ENCODE measurements at places on chromosomes 2 and 18.

DNA sequence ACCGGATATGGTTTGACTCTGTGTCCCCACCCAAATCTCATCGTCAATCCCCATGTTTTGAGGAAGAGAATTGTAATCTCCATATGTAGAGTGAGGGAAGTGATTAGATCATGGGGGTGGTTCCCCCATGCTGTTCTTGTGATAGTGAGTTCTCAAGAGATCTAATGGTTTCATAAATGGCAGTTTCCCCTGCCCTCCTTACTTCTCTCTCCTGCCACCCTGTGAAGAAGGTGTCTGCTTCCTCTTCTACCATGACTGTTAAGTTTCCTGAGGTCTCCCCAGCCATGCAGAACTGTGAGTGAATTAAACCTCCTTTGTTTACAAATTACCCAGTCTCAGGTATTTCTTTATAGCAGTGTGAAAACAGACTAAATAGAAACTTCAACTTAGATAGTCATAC lies 69.5 kb downstream of the SESTD1 start:
- no peak for DNase-seq

DNA sequence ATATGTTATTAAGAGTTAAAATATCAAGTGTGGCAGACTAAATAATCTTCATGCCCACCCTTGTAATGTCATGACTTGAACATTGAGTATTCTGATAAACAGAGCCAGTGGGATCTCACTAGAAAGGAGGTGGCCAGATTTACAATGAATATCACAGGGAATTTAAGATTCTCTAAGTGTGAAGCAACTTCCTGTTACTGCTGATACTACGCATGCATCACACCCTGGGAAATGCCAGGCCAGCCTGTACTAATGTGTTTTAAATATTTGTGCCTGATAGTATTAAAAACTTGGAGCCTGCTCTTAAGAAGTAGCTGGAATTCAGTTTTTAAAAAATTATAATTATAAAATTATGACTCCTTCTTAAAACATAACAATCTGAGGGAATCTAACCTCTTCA lies 148.3 kb downstream of the LAMA3 start:
- no peak for DNase-seq

DNA sequence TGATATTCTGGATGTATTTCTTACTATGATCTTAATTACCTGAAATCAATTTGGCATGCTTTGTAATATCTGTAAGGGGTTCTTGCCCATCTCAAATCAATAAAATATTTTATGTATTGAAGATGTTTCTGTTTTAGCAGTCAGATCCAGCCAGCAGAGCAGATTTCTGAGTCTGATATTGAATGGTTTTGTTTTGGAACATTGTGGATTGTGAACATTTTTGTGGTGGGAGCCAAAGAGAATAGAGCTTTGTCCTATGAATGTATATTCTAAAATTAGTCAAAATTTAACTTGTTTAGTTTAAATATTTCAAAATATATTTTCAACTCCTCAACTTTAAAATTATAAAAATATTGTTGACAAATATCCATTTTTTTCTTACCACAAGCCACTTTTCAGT lies 197.0 kb downstream of the UBE2E3 start:
- DNase-seq = no peak

DNA sequence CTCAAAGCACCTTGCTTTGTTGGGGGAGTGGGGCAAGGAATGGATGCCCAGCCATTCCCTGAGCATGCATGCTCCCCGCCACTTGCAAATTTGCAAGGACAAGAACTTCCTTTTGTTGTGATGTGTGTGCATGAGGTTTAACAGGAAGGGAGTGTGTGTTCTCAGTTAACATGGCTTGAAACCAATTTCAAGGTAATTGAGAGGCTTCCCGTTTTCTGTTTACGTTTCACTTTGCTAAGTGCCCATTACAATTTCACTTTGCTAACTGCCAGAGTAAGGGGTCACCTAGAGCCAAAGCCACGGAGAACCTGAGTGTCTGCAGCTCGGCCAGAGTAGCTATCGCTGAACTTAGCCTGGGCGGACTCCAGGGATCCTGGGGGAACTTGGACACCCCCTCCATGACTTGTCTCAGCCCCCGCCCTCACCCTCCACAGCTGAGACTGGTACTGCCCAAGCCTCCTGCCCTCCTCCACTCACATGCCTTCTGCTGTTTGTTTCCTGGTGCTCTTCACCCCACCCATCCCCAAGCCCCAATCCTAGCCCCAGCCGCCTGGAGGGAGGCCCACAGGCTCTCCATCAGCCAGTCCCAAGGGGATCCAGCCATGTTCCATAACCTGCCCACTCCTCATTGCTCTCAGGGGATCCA lies 53.6 kb upstream of the LAPTM4A start:
- no peak for DNase-seq

GRCh38 chr2:128513116-128513960 lies 194.7 kb upstream of the HS6ST1 start:
- no peak for DNase-seq

DNA sequence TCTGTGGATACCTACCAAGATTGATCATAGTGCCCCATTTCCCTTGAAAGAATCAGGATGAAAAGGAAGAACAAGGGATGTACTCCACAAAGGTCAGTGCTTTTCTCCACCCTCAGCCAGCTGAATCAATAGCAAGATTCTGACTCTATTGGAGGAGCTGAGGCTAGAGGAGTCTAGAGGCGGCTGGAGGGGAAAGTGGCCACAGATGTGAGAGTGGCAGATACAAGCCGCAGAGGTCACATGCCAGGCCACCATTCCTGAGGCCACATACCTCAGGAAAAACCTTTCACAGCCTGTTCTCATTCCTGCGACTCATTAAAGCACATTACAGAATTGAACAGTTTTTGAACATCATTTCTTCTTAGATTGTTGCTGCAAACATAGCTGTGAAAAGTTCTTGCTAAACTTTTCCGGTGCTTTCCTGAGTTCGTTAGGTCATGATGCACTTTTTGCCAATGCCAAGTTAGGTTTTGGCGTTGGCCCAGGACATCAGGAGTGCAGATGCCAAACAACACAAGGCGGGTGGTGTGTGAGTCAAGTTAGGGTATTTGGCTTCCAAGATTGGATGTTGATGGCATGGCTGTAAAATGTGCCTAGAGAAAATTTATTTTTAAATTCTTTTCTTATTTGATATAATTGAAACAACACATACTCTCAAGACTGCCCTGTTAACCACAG lies 160.7 kb upstream of the SP5 start:
- DNase-seq = no peak

DNA sequence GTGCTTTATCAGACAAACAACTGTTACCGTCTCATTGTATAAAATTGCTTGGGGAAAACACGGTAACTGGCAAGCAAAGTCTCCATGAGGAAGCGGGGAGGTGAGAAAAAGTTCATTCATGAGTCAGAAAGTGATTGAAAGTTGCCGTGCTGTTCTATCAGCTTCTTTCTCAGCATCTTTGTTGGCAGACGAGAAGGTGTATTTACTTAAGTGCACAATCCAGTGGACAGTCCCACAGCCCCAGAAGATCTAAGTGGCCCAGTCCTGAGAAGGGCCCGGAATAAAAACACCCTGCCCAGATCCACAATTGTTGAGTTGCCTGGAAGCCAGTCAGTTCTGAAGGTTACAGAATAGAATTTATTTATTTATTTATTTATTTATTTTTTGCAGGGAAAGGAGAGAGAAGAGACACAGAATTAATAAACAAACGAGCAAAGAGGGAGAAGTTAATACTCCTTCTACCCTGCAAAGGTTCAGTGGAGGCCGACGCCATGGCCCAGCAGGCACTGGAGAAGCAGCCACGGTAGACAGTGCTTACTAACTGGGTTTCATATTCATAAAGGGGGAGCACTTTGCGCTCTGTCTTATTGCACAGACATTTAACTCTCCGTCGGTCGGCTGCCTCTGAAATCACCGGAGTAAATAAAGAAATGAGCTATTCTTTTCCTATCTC lies 676.0 kb upstream of the SALL3 start:
- DNase-seq = peak; percentile 45

GRCh38 chr18:48228301-48228715 lies 180.9 kb downstream of the ZBTB7C start:
- no peak for DNase-seq

GRCh38 chr2:152518641-152519580 lies 183.9 kb downstream of the FMNL2 start:
- no peak for DNase-seq

DNA sequence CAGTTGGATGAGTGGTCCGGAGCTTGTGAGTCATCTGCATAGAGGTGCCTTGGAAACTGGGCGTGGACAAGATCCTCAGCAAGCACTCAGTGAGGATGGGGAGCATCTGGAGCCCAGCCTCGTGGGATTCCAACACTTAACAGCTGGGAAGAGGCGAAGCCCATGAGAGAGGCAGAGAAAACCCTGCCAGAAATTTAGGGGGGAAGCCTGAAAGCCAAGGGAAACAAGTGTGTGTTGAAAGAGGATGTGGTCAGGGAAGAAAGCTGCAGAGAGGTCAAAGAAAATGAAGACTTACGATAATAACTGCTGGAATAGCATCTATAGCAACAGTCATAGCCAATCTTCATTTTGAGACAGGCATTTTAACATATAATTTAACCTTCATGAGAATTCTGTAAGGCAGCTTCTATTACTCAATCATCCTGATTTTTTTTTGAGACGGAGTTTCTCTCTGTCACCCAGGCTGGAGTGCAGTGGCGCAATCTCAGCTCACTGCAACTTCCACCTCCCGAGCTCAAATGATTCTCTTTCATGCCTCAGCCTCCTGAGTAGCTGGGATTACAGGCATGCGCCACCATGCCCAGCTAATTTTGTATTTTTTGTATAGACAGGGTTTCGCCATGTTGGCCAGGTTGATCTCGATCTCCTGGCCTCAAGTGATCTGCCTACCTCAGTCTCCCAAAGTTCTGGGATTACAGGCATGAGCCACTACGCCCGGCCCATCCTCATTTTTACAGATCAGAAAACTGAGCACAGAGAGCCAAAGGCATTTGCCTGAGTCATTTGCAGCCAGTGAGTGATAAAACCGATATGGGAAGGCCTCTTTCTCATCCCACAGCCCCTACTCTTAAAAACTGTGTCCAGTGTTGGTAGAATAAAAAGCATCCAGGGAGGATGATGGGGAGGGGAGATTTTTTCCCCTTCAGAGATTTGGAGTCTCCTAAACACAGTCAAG lies 214.4 kb upstream of the EPAS1 start:
- DNase-seq = no peak

GRCh38 chr2:101152272-101153076 lies 1.3 kb upstream of the TBC1D8 start:
- peak; percentile 57 for DNase-seq

DNA sequence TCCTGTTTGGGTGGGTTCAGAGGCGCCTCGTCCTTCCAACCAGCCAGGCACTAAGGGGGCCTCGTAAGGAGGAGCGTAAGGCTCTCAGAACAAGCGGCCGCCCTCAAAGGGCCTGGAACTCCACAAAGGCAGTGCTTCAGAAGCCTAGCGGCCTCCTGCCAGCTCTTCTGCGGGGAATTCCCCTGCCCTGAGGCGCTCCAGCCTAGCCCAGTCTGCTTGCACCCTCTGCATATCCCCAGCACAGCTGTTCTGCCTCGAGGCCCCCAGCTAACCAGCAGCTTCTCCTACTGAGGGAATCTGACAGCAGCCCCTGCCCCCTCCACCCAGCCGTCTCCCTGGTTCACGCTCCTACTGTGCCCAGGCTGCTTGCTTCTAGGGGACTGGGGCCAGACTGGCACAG lies 265.9 kb downstream of the TFCP2L1 start:
- no peak for DNase-seq

DNA sequence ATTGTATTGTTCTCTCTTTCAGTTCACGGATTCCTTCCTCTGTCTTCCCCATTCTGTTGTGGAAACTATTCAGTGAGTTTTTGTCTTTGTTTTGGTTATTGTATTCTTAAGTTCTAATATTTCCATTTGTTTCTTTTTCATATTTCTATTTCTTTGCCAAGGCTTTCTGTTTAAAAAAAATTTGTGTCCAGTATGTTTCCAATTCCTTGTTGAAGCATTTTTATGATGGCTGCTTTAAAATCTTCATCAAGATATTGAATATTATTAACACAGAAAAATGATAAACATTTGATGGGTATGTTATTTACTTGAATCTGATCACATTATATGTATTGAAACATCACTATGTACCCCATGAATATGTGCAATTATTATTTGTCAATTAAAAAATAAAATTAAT lies 42.4 kb downstream of the ASB1 start:
- no peak for DNase-seq

DNA sequence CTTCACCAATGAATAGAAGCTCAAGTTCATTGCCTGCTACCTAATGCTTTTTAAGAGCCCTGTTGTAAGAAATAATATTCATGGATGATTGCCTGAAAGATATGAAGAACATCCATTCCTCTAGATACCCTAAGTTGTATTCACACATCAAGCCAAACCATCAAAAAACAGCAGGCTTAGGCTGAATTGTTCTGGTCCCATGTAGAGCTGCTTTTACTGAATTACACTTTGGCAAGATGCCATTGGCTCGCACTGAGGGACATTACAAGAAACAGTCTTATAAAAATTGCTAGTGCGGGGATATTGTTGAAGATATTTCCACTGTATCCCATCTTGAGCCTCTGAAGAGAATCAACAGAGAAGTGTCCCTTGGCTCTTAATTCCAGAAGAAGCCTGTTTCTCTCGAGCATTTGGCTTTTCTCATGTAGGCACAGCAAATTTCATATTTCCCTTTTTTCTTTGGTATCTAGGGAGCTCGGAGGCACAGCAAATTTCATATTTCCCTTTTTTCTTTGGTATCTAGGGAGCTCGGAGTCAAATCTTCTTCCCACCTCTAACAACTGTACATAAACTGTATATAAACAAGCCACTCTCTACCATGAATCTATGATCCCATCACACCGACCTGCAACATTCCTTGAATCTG lies 107.5 kb downstream of the COLEC12 start:
- no peak for DNase-seq

DNA sequence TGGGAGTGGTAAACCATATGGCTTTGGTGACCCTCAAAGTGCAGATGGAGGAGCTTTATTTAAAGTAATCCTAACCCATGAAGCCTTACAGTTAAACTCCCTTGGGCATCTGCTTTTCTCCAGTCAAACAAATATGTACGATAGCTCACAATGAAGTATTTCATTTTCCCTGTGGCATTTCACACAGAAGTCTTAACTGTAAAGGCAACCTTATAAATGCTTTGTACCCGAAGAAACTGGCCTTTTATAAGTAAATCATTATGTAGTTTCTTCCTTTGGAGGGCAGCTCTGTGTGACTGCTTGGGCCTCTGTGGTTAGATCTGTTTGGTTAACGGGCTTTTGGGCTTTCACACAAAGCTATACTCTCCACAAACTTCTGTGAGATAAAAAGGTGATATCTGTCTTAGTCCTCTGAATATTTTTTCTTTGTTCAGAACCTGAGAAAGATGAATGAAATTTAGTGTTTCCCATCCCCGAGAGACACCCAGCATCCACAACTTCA lies 46.6 kb downstream of the SCN1A start:
- DNase-seq = no peak

DNA sequence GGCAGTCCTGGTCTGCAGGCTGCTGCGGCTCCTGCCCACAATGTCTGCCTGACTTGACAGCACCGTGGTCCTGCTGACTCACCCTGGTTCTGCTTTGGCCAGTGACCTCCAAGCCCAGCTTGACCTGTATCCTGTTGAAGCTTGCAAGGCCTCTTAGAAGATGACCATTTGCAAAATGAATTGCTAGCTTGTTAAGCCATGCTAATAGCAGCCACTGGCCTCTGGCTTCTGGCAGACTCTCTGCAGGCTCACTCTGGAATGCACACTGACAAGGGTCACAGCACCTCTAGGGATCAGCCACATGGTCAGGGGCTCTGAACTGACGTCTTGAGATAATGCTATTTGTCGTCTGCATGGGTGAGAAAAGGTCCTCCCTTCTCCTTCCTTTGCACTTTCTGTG lies 25.9 kb downstream of the CNGA3 start:
- no peak for DNase-seq

Measured in NCI-H1092 treated with DMSO at 0.1 percent for 48 hours (cell line).